ENCODE measurements at places on chromosomes 5 and 9.

- DNase-seq = no peak
Observed at GRCh38 chr9:15372455-15372854, 50.2 kb upstream of the SNAPC3 start.

- no peak for DNase-seq
Observed at GRCh38 chr5:74009502-74009901, 383.5 kb downstream of the ARHGEF28 start.

GRCh38 chr5:158857976-158858375, 241.7 kb downstream of the EBF1 start:
- DNase-seq = no peak

DNA sequence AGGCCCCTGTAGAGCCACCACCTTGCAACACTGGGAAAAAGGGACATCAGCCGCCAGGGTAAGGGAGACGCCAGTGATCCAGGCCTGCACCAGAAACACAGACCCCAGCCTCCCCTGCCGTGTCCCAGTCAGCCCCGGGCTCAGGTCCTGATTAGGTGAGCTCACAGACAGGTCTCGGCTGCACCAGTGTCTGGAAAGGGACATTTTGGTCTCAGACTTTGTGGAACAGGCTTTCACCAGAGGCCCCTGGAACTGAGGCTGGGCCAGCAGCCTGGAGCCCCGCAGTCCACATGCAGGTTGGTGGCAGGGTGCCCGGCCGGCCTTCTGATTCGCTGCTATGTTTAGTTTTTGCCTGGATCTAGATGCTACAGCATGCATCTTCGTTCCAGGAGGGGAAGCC, 369.0 kb upstream of the IRX4 start:
- DNase-seq = no peak

GRCh38 chr5:9780501-9780900, 150.3 kb upstream of the TAS2R1 start:
- DNase-seq = no peak

- DNase-seq = no peak
Observed at GRCh38 chr5:108420755-108421154, 38.9 kb upstream of the FBXL17 start.

DNA sequence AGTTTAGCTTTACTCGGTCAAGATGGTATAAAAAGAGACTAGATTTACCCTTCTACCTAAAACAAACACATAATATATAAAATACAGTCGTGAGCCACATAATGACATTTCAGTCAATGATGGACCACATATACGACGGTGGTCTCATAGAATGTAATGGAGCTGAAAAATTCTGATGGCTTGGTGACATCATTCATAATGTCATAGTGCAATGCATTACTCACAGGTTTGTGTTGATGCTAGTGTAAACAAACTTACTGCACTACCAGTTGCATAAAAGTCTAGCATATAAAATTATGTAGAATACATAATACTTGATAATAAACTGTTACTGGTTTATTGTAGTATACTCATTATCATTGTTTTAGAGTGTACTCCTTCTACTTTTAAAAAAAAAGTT, 115.9 kb upstream of the GDNF start:
- no peak for DNase-seq

DNA sequence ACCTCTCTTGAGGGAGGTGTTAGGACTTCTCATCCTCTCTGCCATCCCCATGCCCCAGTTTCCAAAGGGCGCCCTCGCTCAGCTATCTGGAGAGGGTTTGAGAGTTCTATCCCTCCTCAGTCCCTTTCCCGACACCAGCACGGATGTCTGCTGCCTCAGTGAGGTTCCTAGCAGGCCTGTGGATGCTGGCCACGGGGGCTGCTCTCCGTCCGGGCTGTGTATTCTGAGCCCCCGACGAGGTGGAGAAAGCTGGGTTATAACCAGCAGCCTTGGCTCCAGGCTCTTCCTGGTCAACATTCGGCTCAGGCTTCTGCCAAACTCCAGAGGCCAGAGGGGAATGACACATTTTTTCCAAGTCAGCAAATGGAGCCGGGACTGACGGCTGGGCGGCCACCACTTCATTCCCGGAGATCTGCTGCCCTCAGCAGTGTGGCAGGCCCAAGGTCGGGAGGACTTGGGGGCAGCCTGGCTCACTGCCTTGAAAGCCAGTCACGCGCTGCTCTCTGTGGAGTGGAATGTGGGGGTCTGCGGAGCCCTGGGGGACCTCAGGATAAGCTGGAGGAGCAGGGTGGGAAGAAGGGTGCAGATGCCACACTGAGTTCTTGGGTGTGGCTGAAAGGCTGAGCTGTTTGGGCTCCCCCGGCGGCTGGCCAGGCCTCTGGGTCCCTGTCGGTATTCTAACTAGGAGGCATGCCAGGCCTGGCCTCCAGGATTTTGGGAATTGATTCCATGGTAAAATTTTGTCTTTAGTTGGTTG, 27.4 kb downstream of the PTPA start:
- peak; percentile 56 for DNase-seq

DNA sequence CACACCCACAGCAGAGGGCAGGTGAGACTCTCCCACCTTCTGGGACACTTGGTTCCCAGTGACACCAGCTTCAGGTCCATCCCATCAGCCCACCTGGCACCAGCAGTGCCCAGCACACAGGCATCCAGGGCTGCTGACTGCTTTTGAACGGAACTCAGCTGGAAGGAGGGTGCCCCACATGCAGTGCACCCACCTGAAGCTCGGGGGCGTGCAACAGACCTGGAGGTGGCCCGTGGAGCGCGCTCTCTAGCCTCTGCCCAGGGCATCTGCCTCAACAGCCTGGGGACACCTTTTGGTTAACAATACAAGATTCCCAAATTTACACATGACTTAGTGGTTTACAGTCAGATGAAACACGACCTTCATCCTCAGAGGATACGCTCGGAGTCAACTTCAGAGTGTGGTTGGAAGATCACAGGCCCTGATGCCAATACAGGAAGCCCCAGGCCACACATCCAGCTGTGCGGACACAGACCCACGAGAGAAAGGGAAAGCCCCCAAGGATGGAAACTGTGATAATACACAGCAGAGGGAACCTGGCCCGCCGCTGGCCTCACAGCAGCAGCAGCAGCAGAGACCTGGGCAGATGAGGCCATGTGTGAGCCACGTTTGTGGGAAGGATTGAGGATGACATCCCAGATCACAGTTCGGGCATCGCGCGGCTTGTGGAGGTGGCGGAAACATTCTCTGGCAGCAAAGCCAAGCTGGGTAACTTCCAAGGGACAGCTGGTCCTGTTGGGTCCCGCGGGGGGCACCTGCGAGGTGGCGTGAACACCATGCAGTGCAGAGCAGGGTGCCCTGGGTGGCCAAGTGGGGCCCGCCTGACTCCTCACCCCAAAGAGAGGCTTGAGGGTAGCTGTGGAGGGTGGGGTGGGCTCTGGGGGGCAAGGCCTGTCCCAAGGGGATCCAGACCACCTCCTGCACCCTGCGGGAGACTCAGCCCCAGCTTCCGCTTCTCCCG, 64.0 kb downstream of the SECISBP2 start:
- DNase-seq = no peak

DNA sequence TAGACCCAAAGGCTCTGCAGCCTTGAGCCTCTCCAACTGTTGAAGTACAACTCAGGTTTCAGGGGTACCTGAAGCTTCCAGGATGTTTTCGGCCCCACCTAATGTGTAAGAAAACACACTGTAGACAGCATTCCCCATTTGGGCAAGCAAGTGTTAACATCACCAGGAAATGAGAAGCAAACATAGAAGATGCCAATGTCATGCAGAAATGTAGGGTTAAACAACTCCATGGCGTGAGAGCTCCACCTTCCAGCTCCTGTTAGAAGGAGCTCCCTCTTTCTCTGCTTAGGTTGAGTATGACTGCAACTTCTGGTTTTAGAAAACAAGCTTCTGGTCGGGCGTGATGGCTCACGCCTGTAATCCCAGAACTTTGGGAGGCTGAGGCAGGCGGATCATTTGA, 31.0 kb upstream of the DENND1A start:
- no peak for DNase-seq

DNA sequence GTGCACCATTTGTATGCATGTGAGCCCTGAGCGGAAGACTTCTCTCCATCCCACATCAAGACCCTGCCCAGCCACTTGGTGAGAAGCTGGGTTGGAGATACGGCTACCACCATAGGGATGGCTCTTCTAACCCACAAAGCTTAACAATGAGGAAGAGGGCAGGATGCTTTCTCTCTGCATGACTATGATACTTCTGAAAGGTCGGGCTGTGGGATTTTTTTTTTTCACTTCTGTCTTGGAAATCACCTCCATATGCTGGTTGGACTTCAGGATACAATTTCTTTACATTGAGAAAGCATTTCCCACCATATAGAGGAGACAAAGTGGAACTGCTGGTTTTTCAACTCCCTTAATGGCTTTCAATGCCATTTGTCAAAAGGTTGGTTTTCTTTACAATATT, 30.5 kb downstream of the ZNF366 start:
- no peak for DNase-seq

GRCh38 chr5:141149812-141150211, at the start of gene PCDHB6:
TSS of gene PCDHB6 (plus strand) at chr5:141150057. CDS start at chr5:141150258, 201 bp downstream.
- no peak for DNase-seq

- peak; percentile 99 for DNase-seq
Observed at GRCh38 chr9:111178331-111179055, 140.2 kb upstream of the LPAR1 start.

DNA sequence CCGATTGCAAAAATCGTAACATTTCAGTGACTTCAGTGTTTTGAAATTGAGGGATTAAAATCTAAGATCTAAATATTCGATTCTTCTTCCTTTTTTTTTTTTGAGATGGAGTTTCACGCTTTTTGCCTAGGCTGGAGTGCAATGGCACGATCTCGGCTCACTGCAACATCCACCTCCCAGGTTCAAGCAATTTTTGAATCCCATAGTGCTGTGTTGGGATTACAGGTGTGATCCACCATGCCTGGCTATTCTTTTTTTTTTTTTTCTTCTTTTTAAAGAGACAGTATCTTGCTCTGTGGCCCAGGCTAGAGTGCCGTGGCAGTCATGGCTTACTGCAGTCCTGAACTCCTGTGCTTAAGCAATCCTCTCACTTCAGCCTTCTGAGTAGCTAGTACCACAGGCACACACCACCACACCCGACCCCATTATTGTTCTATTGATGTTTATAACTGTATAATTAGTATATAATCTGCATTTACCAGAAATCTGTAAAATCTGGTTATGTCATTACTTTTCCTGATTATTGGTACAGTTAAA, 42.7 kb downstream of the NSD1 start:
- no peak for DNase-seq

DNA sequence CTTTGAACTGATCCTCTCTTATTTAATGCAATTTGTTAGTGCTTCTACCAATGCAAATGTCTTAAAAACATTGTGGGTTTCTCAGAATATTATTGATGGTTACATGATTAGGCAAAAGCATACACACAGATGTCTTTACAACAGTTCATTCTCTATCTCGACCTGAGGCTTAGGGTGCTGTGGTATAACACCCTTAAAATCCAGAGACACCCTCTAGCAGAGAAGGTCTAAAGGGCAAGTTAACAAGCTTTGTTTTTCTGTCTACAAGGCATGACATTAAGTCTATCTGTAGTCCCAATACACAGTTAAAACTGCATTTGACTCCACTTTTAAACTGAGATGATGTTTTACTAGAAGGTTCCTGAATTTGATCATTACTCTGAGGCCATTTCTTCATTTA, 518.7 kb upstream of the MEF2C start:
- no peak for DNase-seq

- no peak for DNase-seq
Observed at GRCh38 chr9:86778761-86779160, 168.5 kb downstream of the GAS1 start.

- no peak for DNase-seq
Observed at GRCh38 chr5:109945097-109945678, 255.5 kb downstream of the MAN2A1 start.

GRCh38 chr9:5839572-5839902, 6.6 kb upstream of the ERMP1 start:
- DNase-seq = no peak

GRCh38 chr9:109168170-109168569, 1.1 kb upstream of the FRRS1L start:
- no peak for DNase-seq

- no peak for DNase-seq
Observed at GRCh38 chr9:131720330-131720729, 19.5 kb downstream of the RAPGEF1 start.

GRCh38 chr9:14283276-14283675, 30.7 kb downstream of the NFIB start:
- DNase-seq = peak; percentile 42

GRCh38 chr5:63127054-63127453, 548.4 kb downstream of the LRRC70 start:
- peak; percentile 79 for DNase-seq

DNA sequence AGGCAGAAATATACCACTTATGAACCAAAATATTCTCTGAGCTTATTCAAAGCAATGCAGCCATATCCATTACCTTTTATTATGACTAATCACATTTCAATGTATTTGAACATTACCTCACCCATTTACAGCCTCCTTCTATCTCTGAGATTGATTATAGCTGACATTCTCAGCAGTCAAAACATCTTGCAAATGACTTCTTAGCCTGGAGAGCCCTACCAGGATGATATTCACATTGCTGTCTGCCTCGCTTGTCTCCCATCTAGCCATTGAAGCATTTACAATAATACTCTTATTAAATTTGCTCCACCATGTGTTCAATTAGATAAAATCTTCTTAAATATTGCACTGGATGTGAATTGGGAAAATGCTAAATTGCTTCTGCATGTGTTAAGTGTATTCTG, 1879.9 kb upstream of the ACO1 start:
- DNase-seq = peak; percentile 53

DNA sequence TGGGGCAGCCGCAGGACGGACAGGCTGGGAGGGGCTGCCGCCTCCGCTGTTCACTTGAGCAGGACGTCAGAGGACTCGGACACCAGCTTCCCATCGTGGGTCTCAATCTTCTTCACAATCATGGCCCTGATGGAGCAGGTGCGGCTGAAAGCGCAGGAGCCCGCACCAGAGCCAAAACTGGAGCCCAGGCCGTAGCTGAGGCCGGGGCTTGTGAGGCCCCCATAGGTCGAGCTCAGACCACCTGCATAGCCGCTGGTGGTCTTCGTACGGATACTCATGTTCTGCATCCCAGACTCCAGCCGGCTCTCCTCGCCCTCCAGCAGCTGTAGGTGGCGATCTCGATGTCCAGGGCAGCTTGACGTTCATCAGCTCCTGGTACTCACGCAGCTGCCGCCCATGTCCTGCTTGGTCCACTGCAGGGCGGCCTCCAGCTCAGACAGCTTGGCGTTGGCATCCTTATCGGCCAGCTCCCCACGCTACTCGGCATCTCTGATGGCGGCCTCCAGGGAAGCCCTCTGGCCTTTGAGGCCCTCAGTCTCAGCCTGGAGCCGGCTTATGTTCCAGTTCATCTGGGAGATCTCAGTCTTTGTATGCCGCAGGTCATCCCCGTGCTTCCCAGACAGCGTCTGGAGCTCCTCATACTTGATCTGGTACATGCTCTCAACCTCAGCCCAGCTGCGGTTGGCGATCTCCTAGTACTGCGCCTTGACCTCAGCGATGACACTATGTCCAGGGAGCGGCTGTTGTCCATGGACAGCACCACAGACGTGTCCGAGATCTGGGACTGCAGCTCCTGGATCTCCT, 43.7 kb upstream of the DEPDC1B start:
- no peak for DNase-seq

- no peak for DNase-seq
Observed at GRCh38 chr5:143447983-143448382, 44.5 kb upstream of the NR3C1 start.

GRCh38 chr9:36929350-36929675, 104.8 kb downstream of the PAX5 start:
- DNase-seq = no peak

- no peak for DNase-seq
Observed at GRCh38 chr5:133109655-133110483, 58.1 kb downstream of the HSPA4 start.
